Left cardiac atrium (tissue), 4 donors: ENCODE measurements at places on chromosomes 4 and X.

- no peak for DNase-seq
These were observed 129.9 kb downstream of the TET2 start for GRCh38 chr4:105276361-105277104.

DNA sequence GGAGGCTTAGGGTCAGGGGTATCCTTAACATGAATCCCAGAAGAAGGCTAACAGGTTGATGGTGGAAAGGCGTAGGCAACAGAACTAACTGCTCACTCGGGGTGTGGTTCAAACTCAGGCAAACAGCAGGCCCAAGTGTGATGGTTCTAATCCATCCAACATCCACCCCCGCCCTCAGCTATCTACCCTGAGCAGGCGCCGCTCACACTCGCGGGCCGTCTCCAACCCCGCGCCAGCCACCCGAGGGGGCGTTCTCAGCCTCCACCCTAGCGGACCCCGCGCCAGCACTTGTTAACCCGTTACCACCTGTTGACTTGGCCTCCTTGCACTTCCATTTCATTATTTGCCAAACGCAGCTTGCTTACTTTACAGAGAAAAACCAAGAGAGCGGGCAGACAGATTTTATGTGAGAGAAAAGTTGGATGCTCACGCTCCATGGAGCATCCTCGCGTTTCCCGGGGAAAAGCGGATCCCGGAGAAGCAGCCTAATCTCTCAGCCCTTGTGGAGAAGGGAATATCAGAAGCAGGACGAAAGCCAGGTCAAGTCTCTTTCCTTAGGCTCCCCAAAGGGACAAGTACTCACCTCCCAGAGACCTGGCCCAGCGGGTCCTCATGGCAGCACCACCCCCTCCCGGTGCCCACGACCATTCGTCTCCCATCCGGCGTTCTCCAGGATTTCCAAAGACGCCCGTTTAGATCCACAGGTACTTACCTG lies 773 bp downstream of the SNCA start:
- DNase-seq: peak; percentile 25

DNA sequence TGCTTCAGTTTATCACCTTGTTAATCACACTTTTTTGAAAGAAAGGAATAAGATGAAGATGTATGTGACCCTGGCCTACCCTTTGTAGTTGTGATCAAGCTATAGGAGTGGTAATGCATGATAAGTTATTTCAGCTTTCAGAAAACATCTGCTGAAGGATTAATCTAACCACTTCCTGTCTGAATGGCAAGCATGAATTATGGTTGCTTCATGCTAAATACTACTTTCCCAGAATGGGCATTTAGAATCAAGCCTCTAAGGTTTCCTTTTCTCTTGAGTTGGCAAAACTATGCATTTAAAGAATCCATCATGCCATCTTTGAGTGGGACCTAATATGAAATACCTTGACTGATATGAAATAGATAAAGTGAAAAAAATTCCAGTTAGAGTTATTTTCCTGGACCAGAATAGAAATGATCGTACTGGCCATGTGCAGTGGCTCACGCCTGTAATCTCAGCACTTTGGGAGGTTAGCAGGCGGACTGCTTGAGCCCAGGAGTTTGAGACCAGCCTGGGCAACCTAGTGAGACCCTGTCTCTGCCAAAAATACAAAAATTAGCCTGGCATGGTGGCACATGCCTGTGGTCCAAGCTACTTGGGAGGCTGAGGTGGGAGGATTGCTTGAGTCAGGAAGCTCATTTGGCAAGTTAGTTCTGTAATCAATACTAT lies 59.1 kb downstream of the ANXA3 start:
- DNase-seq: no peak

- no peak for DNase-seq
These were observed 162.5 kb upstream of the BCOR start for GRCh38 chrX:40260146-40260747.

- no peak for DNase-seq
These were observed 67.6 kb downstream of the POLA1 start for GRCh38 chrX:24761306-24761705.

DNA sequence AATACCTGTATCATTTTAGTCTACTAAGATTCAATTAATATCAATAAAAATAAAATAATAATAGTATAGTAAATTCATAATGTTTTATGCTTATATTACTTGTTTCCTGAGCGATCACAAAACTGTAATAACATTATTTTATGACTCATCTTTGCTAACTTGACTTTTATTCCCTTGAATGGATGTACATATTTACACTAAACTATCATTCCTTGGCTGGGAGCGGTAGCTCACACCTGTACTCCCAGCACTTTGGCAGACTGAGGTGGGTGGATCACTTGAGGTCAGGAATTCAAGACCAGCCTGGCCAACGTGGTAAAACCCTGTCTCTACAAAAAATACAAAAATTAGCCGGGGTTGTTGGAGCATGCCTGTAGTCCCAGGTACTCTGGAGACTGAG lies 104.0 kb upstream of the SLC34A2 start:
- no peak for DNase-seq

GRCh38 chr4:124177647-124178425 lies 534.7 kb downstream of the ANKRD50 start:
- no peak for DNase-seq

DNA sequence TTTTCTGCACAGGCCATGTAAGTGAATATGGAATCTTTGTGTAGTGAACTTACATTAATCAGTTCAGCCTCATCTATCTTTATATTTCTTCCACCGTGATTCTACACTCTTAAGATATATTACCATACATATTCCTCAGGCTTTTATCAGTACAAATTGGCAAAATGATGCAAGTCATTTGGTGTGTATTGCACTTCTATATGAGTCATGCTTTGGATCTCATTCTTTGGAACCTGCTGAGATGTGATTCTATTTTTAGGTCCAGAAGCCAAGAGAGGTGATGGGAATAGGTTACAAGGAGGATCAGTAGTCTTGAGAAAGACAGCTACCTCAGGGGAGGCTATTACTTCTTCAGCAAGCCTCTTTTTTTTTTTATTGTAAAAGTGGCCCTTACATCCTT lies 204.4 kb downstream of the ZNF330 start:
- no peak for DNase-seq

DNA sequence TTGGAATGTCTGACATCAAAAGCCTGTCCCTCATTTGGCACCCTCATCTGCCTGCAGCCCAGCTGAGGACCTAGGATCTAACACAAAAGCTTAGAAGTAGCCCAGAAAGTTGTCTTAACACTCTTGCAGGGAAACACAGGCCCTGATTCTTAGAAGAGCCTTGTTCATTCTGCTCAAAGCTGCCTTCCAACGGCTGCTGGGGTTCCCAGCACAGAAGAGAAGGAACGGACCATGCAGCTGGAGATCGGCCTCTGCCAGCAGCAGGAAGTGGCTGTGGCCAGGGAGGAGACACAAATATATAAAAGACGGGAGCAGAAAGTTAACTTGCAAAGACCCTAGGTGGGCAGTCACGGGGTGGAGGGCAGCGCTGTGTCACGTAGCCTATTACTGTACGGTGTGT lies 20.4 kb downstream of the PRPS2 start:
- DNase-seq: no peak

DNA sequence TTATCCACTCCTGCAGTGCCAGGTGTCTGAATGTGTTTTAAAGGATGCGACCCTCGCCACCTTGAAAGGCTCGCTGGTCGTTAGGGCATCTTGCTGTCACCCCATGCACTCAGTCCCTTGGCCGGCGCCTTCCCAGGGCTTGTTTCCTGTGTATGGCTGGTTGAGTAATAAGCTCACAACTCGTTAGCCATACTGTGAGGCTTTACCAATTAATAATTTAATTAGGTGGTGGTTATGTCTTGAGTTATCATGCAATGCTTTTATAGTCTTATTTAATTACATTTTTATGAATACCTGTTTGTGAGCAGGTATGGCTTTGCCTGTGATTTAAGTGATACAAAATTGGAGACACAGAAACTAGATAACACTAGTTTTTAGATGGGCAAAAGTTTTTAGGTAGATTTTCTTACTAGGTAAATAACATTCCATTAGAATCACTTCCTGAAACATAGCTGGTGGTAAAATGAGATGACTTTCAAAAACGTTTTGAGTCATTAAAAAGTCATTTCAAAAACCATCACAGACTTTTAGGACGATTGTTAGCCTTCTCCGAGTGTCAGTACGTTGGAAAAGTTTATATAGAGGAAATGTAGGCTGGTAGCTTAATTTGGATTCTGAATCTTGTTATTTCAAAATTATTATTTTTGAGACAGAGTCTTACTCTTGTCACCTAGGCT lies 18.2 kb downstream of the PTTG2 start:
- peak; percentile 32 for DNase-seq

- peak; percentile 75 for DNase-seq
These were observed 57.1 kb upstream of the PJA1 start for GRCh38 chrX:69222103-69223090.

DNA sequence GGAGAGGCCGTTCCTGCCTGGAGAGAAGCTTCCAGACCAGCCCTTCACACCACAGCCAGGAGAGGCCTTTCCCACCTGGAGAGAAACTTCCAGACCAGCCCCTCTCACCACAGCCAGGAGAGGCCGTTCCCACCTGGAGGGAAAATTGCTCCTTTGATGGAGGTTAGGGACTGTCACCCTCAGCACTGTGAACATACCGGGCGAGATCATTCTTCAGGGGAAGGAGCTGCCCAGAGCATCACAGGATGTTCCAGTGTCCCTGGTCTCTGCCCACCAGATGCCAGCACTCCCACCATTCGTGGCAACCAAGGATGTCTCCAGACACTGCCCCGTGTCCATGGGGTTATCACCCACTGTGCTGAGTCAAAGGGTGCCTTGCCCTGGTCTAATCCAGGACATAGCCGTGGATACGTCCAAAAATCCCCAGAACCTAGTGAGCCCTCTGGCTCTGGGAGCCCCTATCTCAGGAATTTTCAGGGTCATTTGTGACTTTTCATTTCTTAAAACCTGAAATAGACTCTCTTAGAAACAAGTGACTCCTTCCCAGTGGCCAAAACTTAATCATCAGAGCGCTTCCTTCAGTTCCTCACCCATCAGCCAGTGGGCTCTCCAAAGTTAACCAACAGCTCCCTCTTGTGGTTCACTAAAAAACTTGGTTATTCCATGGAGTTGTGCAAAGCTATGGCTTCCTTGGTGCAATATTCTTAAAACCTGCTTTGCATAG lies 80.2 kb downstream of the CRMP1 start:
- no peak for DNase-seq

GRCh38 chrX:100747703-100748102 lies 15.8 kb upstream of the SYTL4 start:
- DNase-seq: no peak

DNA sequence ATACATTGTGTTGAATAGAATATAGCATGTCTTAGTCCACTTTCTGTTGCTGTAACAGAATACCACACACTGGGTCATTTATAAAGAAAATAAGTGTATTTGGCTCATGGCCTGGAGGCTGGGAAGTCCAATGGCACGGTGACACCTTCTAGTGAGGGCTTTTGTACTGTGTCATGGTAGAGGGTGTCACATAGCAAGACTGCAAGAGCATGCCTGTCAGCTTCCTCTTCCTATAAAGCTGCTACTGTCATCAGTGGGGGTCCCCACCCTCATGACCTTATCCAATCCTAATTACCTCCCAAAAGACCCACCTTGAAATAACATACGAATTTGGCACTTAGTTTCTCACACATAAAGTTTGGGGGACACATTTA lies 193.2 kb downstream of the PTTG2 start:
- no peak for DNase-seq

DNA sequence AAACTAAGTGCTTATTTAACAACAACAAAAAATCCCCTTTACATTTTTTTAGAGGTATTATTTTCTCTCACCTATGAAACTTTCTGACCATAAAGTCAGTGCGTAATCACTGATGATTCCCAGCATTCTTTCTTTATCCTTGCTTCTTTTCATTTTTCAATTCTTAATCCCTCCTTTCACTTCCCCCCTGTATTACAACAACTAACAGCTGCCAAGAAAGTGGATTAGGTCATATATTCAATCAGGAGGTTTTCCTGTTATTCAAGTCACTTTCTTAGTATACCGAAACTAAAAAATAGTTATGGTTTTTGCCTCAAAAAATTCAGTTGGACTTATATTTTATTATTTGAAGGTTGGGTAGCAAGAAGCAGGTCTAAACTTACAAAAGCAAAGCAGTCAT lies 2.1 kb upstream of the STAP1 start:
- no peak for DNase-seq

- DNase-seq: no peak
These were observed 7.2 kb downstream of the PPM1K start for GRCh38 chr4:88276952-88277710.

DNA sequence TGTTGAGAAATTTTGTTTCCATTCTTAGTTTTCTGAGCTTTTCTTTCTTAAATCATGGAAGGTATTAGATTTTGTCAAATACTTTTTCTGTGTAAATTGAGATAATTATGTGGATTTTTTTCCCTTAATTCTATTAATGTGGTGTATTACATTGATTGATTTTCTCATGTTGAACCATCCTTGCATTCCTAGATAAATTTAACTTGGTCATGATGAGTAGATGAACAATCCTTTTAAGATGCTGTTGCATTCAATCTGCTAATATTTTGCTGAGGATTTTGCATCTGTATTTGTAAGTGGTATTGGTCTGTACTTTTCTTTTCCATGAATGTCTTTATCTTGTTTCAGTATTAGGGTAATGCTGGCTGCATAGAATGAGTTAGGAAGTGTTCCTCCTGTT lies 20.3 kb upstream of the CTBP1 start:
- DNase-seq: no peak

DNA sequence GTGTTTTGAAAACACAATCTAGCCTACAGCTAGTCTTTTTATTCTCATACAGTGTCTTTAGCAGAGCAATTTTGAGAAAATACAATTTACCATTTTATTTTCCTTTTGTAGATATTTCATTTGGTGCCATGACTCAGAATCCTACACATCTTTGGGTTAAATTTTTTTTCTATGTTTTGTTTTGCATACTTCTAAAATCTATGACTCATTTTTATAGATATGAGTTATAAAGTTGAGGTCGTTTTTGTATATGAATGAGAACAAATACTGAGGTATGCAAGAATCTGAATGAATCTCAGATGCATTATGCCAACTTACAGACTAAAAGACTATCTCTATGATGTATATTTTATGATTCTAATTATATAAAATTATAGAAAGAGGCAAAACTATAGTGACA lies 206.5 kb upstream of the ANXA10 start:
- no peak for DNase-seq
